ENCODE measurements at places on chromosomes 2 and 18.

DNA sequence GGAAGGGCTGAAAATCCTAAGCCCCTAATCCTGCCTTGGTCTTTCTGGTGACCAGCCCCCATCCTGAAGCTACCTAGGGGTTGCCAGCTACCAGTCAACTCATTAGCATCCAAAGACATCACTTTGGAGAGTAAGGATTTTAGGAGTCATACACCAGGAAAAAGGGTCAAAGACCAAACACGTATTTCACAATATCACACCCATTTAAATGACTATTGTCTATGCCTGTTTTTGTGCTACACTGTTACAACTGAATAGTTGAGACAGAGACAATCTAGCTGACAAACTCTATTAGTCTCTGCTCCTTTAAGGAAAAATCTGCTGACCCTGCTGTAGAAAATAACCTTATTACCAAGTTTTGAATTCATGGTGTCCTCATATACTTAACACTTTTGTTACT is 21.0 kb upstream of the RBBP8 start:
- no peak for DNase-seq

GRCh38 chr2:136243638-136244535 is 125.9 kb upstream of the CXCR4 start:
- DNase-seq: no peak

- DNase-seq: no peak
Observed at GRCh38 chr2:150388289-150388625, 99.2 kb downstream of the RND3 start.

DNA sequence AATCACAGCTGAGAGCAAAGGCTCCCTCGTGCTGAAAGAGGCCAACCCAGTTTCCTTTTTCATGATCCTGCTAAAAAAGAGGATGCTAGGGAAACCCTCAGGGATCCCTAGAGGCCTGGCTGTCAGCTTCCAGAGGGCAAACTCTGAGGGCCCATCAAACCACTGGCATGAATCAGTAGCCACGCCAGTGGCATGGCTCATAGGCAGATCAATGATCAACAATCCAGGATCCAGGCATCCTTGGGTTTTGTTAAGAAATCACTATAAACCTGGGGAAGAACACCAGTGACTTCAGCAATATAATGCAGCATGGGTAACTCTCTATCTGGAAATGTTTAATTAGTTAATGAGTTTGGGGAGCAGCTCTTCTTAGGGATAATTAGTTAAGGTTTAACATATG is 286.5 kb downstream of the C1D start:
- DNase-seq: no peak

- DNase-seq: peak; percentile 79
Observed at GRCh38 chr18:49021433-49022129, 70.8 kb upstream of the SMAD7 start.

DNA sequence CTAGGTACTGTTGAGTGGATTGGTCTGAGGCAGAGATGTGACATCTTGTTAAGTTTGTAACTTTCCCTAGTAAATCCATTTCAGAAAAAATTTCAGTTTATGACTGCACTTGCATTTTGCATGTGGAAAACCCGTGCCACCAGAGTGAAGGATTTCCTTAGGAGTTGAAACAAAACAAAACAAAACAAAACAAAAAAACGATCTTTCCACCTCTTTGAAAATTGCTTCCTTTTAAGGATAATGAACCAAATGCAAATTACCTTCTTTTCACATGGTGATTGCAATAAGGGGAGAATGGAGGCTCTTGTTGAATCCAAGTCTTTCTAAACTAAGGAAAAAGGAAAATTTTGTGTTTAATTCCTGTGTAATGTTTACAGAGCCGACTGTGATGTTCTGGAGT is 43.2 kb downstream of the PHLPP1 start:
- no peak for DNase-seq

DNA sequence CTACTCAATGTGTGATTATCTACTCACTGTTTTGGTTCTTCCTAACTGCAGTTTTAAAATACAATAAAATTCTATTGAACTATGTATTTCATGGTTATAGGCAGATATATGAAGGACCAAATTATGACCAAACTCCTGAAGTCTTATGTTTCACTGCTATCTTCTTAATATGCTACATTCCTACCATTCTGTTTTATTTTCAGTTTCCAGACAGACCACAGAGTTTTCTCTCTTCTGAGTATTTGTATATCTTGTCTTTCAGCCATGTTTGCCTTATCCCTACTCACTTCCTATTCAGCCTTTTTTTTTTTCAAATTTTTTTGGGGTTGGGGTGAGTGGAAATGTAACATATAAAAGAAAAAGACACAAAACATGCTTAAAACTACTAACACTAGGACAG is 6.3 kb downstream of the RFTN2 start:
- no peak for DNase-seq

DNA sequence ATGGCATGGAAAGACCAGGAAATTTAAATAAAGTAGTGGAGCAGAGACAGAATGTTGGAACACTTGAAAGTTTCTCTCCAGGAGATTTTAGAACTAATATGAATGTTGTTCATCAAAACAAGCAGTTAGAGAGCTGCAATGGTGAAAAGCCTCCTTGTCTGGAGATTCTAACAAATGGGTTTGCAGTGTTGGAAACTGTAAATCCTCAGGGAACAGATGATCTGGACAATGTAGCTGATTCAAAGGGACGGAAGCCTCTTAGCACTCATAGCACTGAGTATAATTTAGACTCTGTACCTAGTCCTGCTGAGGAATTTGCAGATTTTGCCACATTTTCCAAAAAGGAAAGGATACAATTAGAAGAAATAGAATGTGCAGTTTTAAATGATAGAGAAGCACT is 27.7 kb downstream of the AFTPH start:
- DNase-seq: no peak
